ENCODE measurements at places on chromosomes 3 and 15. TPM values are rescaled to one million over a fixed set of nuclear protein-coding genes. Genes with fewer than 3 reads are reported as not detected.

Gene ITGA11
- total RNA-seq = 12.9 TPM

Gene KBTBD13
- 1.2 TPM for total RNA-seq

Gene NRG4
- total RNA-seq = 2.5 TPM

Gene GANC
- total RNA-seq = 37.1 TPM

Gene C2CD4A
- total RNA-seq = 0.35 TPM

Gene ADGRG7
- not detected for total RNA-seq

Gene PLA2G4D
- total RNA-seq = not detected

Gene GOLGA8T
- 1.8 TPM for total RNA-seq

Gene P2RY12
- total RNA-seq = 2.5 TPM

Gene EXD1
- not detected for total RNA-seq

Gene ETFA
- 90.4 TPM for total RNA-seq

Gene PPARG
- total RNA-seq = 35.8 TPM

Gene PTX3
- 5.1 TPM for total RNA-seq

Gene TMC3
- total RNA-seq = not detected

Gene SEMA5B
- total RNA-seq = 21.7 TPM

Gene CLRN1
- not detected for total RNA-seq

Gene CYP8B1
- total RNA-seq = 0.35 TPM

Gene GP5
- 1.6 TPM for total RNA-seq

Gene NR2E3
- total RNA-seq = 1.2 TPM

Gene SLC6A20
- total RNA-seq = 0.06 TPM

Gene SPESP1
- total RNA-seq = 1.6 TPM

Gene CDV3
- total RNA-seq = 94.7 TPM

Gene MUSTN1
- 11.9 TPM for total RNA-seq

Gene CELF6
- total RNA-seq = 2.4 TPM

Gene SRGAP3
- total RNA-seq = 30.8 TPM

Gene SLC12A8
- total RNA-seq = 7.2 TPM

Gene PDHB
- total RNA-seq = 62.1 TPM

Gene BRK1
- 123 TPM for total RNA-seq

Gene ALDH1L1
- 32.5 TPM for total RNA-seq

Gene CYP19A1
- not detected for total RNA-seq

Gene MYO1E
- 89.9 TPM for total RNA-seq

Gene GOLGA6L7
- not detected for total RNA-seq

Gene CCR2
- 4.7 TPM for total RNA-seq

Gene ASB14
- 0.12 TPM for total RNA-seq

Gene LEKR1
- 4.0 TPM for total RNA-seq

Gene ABHD17C
- 21.8 TPM for total RNA-seq

Gene IL12A
- 2.5 TPM for total RNA-seq

Gene PLCL2
- 37.5 TPM for total RNA-seq

Gene SAXO2
- 2.5 TPM for total RNA-seq

Data from metanephros (tissue), 2 donors.